ENCODE measurements at places on chromosomes 5 and 9. TPM values are rescaled to one million over a fixed set of nuclear protein-coding genes. Genes with fewer than 3 reads are reported as not detected.
A peak's percentile ranks its signal among the peaks of the same experiment; 100 is the strongest.

Gene STKLD1
- total RNA-seq = 0.69 TPM

Gene SPARC
- 687 TPM for total RNA-seq

Gene TTC33
- total RNA-seq = 28.7 TPM

Gene SLC23A1
- not detected for total RNA-seq

Gene C5orf34
- total RNA-seq = 0.54 TPM

Gene SOWAHA
- total RNA-seq = not detected

Gene GIN1
- total RNA-seq = 9.4 TPM

Gene TRIP13
- total RNA-seq = 0.89 TPM

Gene MYMK
- 0.44 TPM for total RNA-seq

Gene WNT8A
- total RNA-seq = not detected

Gene TMEM141
- 48.2 TPM for total RNA-seq

Gene JAKMIP2
- not detected for total RNA-seq

Gene DMGDH
- 2.3 TPM for total RNA-seq

Gene ARSI
- total RNA-seq = 0.45 TPM

Gene FGFR4
- 5.2 TPM for total RNA-seq

Gene LTC4S
- 4.0 TPM for total RNA-seq

DNA sequence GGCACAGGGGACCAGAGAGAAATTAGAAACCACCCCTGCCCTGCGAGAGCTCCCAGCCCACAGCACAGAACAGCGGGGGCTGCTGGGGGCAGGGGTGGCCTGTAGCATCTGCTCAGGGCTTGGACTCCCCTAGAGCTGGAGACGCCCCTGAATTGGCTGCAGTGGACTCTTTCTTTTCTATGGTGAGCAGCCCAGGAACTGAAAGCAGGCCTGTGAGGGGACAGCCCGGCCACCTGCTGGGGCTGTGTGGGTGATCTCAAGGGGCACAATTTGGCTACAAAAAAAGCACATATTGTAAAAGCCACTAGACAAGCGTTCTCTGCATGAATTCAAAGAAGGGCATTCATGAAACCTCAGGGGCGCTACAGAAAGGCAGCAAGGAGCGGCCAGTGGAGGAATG, 57.5 kb upstream of the ICE1 start:
- DNase-seq = no peak

- no peak for DNase-seq
These were observed 34.6 kb downstream of the MARVELD2 start for GRCh38 chr5:69449511-69449910.

GRCh38 chr9:105118636-105119035, 125.8 kb upstream of the SLC44A1 start:
- DNase-seq = no peak

- no peak for DNase-seq
These were observed 451.4 kb upstream of the DAB2 start for GRCh38 chr5:39876146-39876545.

GRCh38 chr5:10744681-10745080, 16.4 kb downstream of the DAP start:
- DNase-seq = no peak

- no peak for DNase-seq
These were observed 18.2 kb downstream of the HBEGF start for GRCh38 chr5:140328036-140328764.

DNA sequence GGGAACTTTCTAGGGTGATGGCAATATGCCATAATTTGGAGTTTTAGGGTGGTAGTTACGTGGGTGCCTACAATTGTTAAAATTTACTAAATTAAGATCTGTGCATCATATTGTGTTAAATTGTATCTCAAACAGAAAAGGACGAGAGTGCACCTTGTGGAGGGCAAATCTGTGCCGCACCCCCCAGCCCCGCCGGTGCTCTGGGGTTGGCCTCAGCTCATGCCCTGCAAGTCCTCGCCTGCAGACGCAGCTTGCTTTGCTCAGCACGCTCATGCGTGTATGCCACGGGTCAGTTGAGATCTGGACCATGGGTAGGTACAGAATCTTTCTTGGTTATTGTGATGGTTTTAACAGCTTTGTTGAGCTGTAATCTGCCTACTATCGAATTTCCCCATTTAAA, 33.7 kb upstream of the FCN1 start:
- DNase-seq = no peak

DNA sequence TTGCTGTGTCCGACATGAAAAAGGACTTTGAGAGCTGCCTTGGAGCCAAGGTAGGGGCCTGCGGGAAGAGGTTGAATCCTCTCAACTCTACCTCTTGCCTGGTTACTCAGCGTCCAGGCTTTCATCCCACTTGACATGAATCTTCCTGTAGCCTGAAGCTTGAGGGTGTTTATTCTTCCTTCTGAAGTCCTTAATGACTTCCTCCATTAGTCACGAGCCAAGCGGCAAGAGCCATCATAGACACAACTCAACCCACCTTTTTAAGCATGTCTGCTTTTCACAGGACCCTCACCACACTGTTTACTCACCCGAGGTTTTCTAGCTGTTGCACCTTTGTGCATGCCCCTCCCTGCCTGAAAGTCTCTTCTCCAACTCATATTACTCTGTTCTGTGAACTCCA, 40.2 kb downstream of the ACO1 start:
- DNase-seq = no peak

- DNase-seq = no peak
These were observed 161.8 kb upstream of the CLINT1 start for GRCh38 chr5:158020555-158021418.

GRCh38 chr9:16417161-16417560, 453.3 kb downstream of the BNC2 start:
- no peak for DNase-seq

GRCh38 chr9:15299374-15299939, 7.6 kb downstream of the TTC39B start:
- no peak for DNase-seq

- DNase-seq = no peak
These were observed 416.6 kb upstream of the CLINT1 start for GRCh38 chr5:158275511-158275910.

DNA sequence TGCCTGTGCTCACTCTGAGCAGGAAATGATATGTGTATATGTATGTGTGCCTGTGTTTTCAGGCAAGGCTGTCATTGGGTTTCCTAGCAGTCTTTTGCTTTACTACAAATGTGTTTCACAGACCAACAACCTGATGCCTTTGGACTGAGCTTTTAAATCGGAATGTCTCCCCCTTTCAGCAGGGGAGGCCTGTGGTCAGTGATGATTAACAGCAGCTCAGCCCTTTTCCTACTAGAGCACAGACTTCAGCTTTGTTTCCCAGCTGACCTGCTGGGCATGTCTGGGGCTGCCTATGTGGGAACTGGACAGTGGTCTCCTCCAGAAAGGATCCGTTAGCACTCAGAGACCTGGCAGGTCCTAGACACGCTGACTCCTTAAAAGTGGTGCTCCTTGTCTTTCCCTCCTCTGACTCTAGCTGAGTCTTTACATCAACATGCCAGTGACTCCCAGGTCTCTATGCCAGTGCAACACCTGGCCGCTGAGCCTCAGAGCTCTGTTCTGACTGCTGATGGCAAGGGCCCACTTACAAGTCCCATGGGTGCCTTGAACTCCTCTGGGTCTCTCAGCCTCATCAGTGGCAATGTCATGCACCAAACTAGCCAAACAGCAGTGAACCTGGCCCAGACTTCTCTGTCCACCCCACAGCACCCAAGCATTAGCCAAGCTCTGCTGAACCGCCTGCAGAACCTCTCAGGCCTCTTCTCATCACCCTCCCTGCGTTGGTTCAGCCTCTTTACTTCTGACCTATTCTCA, 7.7 kb downstream of the MACROH2A1 start:
- DNase-seq = no peak

GRCh38 chr5:179603308-179603707, 20.2 kb downstream of the HNRNPH1 start:
- DNase-seq = no peak

- no peak for DNase-seq
These were observed 411.7 kb downstream of the DMAC1 start for GRCh38 chr9:7387840-7388239.

GRCh38 chr9:16147726-16148125, 594.9 kb downstream of the CCDC171 start:
- DNase-seq = no peak

DNA sequence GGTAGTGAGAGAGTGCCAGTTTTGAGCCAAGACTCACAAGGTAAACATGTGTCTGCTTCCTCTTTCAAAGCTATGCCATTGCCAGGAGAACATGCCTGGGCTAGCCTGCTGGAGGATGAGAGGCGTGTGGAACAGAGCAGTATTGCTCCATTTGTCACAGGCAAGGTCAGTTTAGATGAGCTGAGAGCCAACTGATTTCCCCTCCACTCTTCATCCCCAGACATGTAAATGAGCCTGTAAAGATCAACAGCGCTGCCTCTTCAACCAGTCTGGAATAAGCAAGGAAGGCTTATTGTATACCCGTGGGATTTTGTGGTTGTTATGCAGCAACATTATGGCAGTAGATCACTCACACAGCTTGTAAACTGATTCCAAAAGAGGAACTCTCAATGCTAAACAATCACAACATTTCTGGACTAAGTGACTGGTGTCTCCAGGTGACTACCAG, 8.2 kb upstream of the GDNF start:
- peak; percentile 51 for DNase-seq

DNA sequence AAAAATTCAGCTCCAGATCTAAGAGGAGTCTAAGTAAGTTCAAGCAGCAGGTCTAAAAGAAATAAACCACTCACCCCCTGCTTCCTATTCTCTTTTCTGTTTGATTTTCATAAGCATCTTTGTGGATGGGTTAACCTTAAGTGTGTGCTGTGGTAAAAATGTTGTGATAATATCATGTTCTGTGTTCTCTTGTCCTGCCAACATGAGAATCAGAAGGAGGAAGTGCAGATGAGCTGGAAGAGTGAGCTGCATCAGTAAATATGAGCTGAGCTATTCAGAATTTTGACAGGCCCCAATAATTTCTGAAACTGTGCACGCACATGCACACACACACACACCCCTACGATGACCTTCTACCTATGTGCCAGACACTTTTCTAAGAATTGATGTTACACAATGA, 186.5 kb upstream of the ANKRD55 start:
- DNase-seq = no peak

GRCh38 chr5:52760695-52761366, 26.9 kb upstream of the ITGA1 start:
- DNase-seq = no peak

DNA sequence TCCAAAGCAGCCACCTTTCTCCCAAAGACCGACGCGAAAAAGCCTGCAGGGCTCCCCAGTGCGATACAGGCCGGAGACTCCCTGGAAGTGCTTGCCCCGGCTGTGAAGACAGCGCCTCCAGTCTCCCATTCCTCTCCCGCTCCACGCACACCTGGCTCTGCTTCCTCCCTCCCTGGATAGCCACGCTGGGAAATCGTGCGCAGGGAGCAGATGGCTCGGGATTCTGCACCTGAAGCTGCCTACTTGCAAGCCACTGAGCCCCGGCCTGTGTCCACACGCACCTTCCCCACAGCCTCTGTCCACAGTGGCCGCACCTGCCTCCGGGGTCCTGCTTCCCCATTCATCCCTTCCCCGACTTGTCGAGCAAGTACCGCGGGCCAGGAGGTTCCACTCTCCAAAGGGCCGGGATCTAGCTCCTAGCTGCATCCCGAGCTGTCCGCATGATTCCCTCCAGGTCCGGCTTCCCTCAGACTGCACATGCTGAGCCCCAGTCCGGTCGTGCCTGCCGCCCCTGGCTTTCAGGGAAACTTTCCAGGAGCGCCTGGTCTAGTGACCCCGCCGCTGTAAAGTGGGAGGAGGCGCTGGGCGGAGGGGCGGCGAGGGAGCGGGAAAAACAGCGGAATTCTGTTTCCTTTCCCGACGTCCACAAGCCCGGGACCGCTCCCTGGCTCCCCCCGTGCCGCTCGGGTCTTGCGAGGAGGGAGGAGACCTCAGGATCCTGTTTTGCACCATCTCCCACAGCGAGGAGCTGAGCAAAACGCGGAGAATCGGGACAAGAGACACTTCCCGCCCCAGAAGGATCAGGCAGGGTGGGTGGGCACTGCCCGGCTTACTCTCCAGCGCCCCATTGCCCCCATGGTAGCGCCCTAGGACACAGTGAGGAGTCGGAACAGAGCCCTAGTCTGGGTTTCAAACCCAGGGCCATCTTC, 2.0 kb downstream of the SEMA6A start:
- DNase-seq = peak; percentile 62

DNA sequence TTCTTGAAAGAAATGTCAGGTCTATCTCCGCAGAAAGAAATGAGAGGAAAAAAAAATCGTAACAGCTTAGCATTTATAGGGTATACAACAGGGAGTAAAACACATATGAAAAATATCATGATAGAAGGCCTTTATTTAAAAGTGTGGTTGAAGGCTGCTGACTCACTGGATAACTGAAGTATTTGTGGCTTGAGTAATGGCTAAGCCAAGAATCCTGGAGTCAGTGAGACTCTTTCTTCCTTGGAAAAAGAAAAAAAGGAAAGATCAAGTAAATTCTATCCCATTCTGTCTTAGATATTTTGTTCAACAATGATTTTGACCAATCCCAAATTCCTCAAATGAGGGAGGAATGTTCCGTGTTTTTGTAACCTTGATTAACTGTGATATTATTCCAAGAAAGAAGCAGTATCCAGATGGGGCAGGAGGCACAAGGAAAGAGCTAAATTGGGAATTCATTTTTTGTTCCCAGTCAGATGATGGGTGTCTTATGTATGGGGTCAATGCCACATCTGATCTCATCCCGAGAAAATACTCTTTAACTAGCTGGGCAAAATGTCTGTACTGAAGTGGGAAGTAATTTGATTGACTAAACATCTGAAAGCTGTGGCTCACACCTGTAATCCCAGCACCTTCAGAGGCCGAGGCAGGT, 64.3 kb upstream of the MYO10 start:
- DNase-seq = no peak

GRCh38 chr5:157744051-157745011, 819 bp downstream of the LSM11 start:
- peak; percentile 59 for DNase-seq

- no peak for DNase-seq
These were observed 138.7 kb downstream of the PLCXD3 start for GRCh38 chr5:41371738-41372137.

GRCh38 chr5:155148694-155149093, 135.1 kb downstream of the KIF4B start:
- no peak for DNase-seq

- DNase-seq = no peak
These were observed 66.9 kb upstream of the GLIS3 start for GRCh38 chr9:4366591-4367330.

GRCh38 chr9:20808002-20808401, 123.9 kb downstream of the FOCAD start:
- no peak for DNase-seq

DNA sequence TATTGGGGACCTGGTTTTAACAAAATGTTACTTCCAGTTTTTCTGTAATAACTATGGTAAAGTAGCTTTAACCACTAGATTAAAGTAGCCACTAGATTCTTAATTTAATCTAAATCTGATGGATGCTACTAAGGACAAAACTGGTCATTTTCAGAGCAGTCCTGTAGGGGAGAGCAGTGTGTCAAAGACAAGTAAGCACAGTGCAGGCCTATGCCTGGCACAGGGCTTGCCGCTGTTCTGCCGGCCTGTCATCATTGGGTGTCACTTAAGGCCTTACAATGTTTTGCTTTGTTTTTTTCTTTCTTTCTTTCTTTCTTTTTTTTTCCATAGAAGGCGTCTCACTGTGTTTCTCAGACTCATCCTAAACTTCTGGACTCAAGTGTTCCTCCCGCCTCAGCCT, 53.0 kb upstream of the NXNL2 start:
- DNase-seq = no peak

Data from psoas muscle (tissue), 8 donors.